ENCODE measurements at places on chromosomes 5 and 9.

GRCh38 chr5:38715696-38716095 lies 130.1 kb upstream of the OSMR start:
- no peak for DNase-seq

DNA sequence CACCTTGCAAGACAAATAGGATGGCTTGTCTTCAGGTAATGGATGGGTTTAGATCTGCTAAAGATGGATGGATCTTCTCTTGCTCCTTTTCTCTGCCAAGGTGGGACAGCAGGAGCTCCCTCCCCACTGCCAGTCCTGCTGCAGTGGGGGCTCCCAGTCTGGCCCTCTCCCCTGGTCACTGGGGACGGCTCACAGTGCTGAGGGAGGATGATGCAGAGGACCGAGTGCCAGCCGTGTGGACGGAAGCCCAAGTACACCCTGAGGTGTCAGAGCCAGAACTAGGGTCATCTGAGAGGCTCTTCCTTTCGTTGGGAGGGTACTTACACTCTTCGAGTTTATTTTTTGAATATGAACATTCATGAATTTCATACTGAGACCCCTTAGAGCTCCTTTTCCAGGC lies 5.7 kb downstream of the CCDC69 start:
- no peak for DNase-seq

- no peak for DNase-seq
Observed at GRCh38 chr5:115469904-115470516, 74.6 kb downstream of the FEM1C start.

GRCh38 chr9:97866848-97867247 lies 13.8 kb downstream of the FOXE1 start:
- DNase-seq, result no peak

DNA sequence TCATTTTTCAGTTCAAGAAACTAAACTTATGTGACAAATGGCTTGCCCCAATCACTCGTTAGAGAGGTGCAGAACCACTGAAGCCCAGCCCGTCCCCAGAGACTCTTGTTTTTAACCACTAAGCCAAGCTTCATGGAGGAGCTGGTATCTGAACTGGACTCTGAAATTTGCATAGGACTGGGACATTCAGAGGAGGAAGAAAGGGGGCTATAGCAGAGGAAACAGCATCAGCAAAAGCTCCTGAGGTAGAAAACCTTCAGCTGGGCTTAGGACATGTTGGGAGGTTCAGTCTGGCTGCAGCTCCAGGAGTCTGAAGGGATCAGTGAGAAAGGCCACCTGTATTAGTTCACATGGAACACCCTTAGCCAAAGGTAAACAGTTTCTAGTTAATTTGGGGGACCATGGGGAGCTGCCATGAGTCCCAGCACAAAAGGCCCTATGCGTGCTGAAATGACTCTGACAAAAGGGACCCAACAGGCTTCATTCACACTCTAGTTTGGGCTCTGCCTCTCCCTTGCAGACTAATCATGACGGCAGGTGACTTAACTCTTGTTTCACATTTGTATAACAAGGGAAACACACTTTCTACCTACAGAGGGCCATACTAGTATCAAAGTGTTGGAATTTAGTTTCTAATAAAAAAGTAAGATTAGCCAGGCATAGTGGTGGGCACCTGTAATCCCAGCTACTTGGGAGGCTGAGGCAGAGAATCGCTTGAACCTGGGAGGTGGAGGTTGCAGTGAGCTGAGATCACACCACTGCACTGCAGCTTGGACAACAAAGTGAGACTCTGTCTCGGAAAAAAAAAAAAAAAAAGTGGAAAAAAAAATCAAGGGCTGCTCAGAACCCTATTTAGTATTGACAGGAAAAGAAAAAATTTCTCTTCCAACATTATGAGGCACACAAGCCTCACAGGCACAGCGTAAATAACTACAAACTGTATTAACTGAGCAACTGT lies 10.2 kb downstream of the FBXO10 start:
- DNase-seq, result no peak

GRCh38 chr9:115134941-115135340 lies 17.0 kb upstream of the TNC start:
- DNase-seq, result no peak
